Right kidney (tissue), 9 donors: ENCODE measurements at places on chromosomes 2 and 18.

DNA sequence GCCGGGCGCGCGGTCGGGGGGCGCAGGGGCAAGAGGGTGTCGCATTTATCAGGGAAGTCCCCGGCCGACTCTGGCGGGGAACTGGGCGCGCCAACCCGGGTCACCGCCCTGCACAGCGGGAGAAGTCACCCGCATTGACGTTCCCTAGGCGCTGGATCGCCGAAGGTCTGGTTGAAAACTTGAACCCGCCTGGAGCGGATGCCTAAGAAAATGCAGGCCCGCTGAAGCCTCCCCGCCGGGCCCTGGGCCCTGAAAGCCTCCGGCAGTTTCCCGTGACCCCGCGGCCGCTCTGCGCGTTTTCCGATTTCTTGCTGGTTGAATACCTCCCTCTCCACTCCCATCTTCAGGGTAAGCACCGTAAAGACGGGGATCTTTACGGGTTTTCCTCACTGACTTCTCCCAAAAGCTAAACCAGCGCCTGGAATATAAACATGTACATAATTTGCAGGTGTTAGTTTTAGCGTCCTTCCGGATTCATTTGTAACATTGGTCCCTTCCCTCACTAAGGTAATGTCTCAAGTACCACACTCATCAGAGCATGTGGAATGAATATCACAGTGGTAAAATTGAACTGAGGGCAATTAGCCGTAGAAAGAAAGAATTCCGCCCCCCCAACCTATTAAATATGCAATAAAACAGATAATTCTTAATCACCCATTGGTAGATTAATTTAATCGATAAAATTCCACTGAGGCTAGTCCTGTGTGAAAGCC, 675 bp upstream of the SPIRE1 start:
- DNase-seq = peak; percentile 69

GRCh38 chr2:25320077-25320476, 21.6 kb downstream of the DNMT3A start:
- DNase-seq = no peak

- DNase-seq = no peak
Measured at GRCh38 chr2:51084750-51085149, 52.8 kb upstream of the NRXN1 start.

DNA sequence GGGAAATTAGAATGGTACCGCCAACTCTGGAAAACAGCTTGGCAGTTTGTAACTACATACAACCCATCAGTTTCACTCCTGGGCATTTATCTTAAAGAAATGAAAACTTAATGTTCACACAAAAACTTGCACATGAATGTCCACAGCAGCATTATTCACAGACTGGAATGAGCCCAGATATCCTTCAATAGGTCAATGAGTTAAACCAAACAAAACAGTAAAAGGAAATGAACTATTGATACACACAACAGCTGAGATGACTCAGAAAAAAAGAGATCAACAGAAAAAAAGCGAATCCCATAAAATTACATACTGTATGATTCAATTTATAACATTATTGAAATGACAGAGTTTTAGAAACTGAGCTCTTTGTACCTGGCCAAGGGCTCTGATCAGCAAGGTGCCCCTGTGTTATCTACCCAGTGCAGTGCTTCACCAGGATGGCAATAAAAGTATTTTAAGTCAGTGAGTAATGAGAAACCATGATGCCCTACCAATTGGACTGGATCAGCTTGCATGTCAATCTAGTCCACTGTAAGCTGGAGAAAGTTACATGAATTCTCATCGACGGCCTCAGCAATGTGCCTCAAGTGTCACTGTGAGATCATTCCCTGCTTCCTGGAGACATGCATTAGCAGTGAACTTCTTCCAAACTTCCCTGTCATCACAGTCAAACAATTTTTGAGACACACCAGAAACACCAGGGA, 21.9 kb downstream of the TMEM237 start:
- no peak for DNase-seq

DNA sequence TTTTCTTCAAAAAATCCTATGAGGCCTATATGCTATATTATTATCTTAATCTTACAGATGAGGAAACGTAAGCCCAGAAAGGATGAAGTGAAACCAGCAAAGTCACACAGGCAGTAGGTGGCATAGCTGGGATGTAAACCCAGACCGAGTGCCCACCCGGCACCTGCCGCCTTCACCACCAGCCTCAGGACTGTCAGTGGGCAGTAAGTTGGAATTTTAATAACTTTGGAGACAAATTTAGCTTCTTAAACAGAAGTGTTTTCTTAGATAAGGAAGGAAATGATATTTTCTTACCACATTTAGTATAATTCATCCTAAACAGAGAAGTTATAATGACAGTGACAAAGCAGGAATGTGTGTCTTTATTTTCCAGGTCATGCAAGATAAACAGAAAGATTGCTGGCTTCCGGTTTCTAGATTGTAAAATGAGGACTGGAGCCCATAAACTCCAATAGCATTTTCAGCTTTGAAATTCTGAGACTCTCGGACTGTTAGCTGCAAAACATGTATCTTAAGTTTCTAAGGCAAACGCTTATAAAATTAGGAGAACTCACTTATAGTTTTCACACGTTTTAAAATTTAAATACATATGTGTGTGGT, 59.3 kb downstream of the CD8B2 start:
- no peak for DNase-seq

DNA sequence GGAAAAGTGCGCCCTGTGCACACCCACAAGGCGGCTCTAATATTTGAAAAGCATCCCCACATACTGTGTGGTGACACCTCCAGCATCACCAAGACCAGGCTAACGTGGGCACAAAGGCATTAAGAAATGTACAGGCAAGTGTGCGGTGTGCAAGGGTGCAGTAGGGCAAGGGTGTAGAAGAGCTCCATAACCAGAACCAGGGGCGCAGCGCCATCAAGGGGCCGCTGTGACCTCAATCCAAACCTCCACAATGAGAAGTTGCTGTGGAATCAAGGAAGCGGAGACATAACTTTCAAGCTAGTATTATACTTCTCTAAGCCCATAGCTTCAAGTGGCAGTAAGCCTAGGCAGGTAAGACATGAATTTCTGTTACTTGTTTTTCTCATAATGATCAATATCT, 13.0 kb downstream of the L3MBTL4 start:
- DNase-seq = no peak

DNA sequence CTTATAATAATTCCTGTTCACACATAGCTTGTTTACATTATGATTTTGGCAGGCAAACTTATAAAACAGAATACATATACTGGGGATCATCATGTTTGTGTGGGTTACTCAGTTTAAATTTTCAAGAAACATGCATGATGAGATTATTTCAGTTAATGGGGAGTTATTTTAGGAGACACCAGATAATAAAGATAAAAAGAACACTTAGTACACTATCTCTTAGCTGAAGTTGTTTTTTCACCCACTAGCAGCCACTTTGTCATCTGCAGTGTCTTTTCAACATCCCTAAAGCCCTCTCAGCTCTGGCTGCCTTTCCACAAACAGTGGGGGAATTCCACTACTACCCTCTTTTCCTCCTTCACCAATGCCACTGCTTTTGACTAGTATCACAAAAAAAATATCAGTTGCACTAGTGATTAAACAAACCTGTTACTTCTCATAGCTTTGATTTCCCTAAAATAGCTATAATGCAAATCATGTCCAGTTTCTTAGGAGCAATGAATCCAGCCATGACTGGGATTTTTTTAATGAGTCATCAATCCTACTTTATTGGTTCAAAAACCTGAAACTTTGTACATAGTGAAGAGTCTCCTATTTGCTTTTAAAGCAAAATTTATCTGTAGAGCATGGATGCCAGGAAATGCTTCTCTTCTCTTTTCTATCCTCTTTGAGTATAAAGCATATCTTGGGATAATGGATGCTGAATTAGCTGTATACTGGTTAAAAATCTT, 156.7 kb upstream of the TFPI start:
- no peak for DNase-seq
